Cortex of kidney (tissue), 1 donor: ENCODE measurements at places on chromosomes 7 and 10.

DNA sequence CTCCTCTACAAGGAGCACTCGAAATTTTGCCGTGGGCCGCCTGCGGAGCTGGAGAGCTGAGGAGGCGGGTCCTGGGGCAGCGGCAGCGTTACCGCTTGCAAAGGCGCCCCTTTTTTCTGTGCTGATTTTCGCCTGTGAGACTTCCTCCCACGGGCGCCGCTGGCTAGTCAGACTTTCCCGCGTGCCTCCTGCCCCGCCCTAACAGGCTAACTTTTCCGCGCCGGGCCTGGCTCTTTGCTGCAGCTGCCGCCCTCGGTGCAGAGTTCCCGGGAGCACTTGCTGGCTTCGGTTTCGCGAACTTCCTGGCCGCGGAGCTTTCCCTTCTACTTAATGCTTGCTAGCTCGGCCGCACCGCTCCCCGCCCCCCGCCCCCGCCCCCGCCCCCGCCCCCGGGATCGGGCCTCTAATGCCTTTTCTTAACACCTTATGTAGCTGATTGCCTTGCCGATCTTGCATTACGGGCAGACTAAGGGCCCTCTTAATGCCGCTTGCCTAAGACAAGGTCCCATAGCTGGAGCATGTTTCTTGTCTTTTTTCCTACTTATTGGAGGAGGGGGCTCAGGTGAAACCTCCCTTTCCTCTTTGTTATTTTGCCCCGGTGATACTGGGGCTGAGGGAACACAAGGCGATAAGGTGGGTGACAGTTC, 37.9 kb upstream of the RASGEF1A start:
- no peak for DNase-seq

- no peak for DNase-seq
Observed at GRCh38 chr7:30303312-30304039, 19.1 kb downstream of the ZNRF2 start.

DNA sequence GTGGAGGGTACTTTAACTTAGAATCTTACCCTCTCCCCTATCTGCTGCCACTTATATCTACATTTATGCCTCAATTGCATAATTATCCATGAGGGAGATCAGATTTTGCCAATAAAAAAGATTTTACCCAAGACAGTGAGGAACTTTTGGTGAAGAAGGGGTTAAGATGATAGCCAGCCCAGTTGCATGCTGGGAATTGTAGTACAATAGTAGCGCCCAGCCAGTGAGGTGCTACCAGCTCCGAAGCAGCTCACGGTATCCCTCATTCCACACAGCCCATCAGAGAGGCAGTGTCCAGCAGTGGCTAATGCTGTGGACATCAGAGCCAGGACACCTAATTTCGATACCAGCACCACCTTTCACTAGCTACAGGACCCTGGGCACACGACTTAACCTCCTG, 5.9 kb upstream of the LGI1 start:
- no peak for DNase-seq

DNA sequence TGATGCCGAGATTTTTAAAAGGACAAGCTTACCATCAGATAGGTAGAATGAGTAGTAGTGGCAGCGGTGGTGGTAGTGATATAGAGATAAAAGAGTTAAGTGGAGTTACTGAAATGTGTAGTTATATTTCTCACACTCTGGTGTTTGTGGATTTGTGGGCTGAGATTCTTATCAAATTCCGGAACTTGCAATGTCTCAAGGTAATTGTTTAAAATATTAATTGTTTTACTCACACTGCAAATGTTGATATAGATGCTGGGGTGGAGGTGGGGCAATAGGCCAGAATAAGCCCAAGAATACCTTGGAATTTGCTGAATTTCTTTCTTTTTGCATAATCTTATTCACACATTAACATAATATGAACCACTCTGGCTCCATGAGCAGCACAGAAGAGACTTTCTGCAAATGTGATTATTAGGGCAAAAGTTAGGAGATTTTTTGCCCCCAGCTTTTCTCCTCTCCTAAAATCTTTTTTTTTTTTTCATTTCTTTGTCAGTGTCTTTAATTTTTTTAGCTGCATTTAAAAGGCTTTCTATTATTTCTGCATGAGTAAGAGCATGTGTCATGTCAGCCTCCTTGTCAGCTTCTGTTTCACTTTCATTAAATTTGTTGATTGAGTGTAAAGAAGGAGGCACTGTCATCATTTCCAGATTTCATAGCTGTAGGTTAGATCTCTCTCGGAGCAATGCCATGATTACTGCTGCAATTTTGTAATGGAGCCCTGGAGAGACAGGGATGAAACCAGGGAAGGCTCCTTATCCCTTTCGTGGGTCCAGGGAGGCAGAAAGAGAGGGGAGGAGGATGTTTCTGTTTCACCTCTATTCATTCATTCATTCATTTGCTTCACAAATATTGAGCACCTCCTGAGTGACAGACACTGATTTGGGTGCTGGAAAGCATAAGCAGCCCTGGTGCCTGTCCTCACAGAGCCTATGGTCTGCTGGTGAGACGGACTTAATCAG, 13.1 kb upstream of the SGMS1 start:
- no peak for DNase-seq

DNA sequence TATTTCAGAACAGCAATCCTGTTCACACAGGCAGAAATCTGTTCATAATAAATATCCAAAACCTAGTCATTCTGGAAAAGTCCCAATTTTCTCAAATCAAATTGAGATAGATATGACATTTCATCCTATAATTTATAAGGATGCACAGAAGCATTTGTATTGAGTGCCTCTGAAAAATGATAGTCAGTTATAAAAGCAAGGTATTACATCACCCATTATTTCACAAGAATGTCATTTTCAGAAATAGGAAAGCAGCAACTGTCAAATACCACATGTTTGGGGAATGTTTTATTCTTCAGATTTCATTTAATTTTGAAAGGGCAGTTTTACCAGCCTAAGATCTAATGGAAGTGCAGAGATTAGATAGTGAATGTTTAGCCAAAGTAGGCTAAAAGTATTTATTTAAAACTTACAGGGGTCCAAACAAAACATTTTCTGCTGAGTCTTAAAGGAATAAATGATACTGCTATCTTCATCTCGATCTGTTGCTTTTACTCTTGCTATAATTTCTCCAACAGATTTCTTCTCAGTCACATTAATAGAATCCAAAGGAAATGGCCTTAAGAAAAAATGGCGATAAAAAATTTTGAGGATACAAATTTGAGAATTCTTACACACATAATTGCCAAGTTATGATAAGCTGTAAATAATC, 185.8 kb downstream of the HGF start:
- DNase-seq = no peak

DNA sequence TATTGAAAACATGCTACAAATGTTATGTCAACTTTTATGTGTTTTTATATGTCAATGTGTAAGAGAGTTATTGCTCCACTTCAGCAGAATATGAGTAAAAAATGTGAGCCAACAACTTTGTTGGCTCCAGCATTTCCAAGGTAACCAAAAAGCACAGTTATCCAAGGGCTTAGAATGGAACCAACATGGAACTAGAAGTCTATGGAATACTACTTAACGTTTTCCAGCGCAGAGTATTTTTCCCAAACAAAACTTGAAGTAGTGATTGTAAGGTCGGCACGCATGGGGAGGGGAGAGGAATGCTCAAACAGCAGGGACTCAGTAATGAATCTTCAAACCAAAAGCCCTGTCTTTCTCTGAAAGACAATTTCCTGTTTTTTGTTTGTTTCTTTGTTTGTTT, 45.0 kb upstream of the TSPAN13 start:
- DNase-seq = no peak

- no peak for DNase-seq
Observed at GRCh38 chr7:74360008-74360407, 70.8 kb downstream of the CLIP2 start.
